ENCODE measurements at places on chromosomes 2 and 18. TPM values are rescaled to one million over a fixed set of nuclear protein-coding genes. Genes with fewer than 3 reads are reported as not detected.

The TEKT4 gene
- total RNA-seq: not detected

The RTP5 gene
- total RNA-seq: not detected

The TBR1 gene
- not detected for total RNA-seq

The RFX8 gene
- 2.8 TPM for total RNA-seq

GRCh38 chr2:174020926-174021662 is 55.9 kb upstream of the SP3 start:
- no peak overlapping the region for H3K4me3 ChIP-seq
- H3K36me3 ChIP-seq: no peaks in the 10 kb centered on the region
- no peaks in the 10 kb centered on the region for H3K4me1 ChIP-seq
- no peak overlapping the region for H3K27ac ChIP-seq

DNA sequence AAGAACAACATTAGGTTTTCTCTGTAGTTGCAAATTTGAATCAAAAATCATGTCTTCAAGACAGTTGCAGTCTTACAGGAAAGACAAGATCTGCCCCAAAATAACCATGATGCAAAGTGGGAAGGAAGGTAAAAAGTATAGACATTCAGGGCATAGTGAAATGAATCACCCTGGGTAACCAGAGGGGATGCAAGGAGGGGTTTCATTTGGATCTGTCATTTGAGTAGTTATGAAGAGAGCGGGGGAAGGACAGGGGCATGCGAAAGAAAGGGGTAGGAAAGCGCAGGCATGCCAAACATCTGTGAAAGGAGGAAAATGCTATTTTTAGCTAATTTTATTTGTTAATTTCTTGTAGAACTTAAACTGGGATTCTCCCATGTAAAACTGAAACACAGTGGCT is 219.1 kb upstream of the BOD1L2 start:
- H3K4me1 ChIP-seq: no peaks in the 10 kb centered on the region
- H3K27ac ChIP-seq: no peak overlapping the region
- H3K36me3 ChIP-seq: no peaks in the 10 kb centered on the region
- no peak overlapping the region for H3K4me3 ChIP-seq

GRCh38 chr18:8264861-8265411 is 344.3 kb upstream of the RAB12 start:
- DNase-seq: no peak
- H3K27me3 ChIP-seq: no peaks in the 10 kb centered on the region
- H3K27ac ChIP-seq: no peak overlapping the region
- no peak overlapping the region for H3K4me3 ChIP-seq
- no peaks in the 10 kb centered on the region for H3K4me1 ChIP-seq
- H3K36me3 ChIP-seq: no peaks in the 10 kb centered on the region

- H3K27ac ChIP-seq: no peak overlapping the region
- no peaks in the 10 kb centered on the region for H3K36me3 ChIP-seq
- no peak overlapping the region for H3K4me3 ChIP-seq
- H3K27me3 ChIP-seq: no peaks in the 10 kb centered on the region
- H3K4me1 ChIP-seq: no peaks in the 10 kb centered on the region
These were observed 629.9 kb downstream of the NRXN1 start for GRCh38 chr2:50401772-50402653.

DNA sequence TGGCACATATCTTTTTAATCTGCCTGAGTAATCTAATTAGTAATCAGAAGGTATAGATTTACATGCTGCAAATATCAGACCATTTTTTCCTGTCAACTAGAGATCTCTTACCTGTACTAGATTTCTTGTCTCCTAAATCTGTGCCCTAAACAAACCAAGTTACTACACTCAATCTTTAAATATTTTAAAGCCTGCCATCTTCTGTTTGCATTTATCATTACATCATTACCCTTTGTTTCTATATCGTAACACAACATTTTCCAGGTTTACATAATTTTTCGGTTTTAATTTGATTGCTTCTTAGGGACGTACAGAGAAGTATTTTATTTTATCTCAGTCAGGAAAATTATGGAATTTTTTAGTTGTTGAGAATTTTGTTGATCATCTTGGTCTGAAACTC is 25.7 kb downstream of the PSMA8 start:
- no peak for DNase-seq
- no peaks in the 10 kb centered on the region for H3K4me1 ChIP-seq
- H3K27ac ChIP-seq: no peak overlapping the region
- H3K27me3 ChIP-seq: peaks cover 5% of the 10 kb centered on the region

DNA sequence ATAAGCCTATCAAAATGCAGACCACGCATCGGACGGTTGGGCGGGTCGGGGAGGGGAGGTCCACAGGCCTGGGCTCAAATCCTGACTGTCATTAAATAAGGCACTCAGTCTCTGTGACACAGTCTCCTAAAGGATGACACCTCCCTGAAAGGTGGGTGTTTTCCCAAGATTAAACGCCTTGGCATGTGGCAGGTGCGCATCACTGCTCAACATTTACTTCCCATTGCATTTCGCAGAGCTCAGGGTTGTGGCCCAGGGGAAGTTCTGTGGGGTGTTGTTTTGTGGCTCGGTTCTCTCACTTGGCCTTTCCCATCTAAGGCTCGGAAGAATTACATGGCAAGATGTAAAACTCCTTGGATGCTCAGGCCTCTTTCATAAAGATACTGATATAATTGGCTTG is 107.4 kb downstream of the NCK2 start:
- H3K4me3 ChIP-seq: no peak overlapping the region
- DNase-seq: no peak
- no peaks in the 10 kb centered on the region for H3K27me3 ChIP-seq
- H3K4me1 ChIP-seq: peaks cover 55% of the 10 kb centered on the region

- no peaks in the 10 kb centered on the region for H3K36me3 ChIP-seq
- H3K27me3 ChIP-seq: peaks cover 7% of the 10 kb centered on the region
- no peak overlapping the region for H3K27ac ChIP-seq
- no peak for DNase-seq
These were observed 32.9 kb downstream of the ITGB6 start for GRCh38 chr2:160167089-160167740.

Measured in activated CD8-positive, alpha-beta T cell treated with anti-CD3 and anti-CD28 coated beads, Interleukin-2, amount 10 ng/mL, durations not matched to agents 7 days and 5 days (primary cell).